ENCODE measurements at places on chromosomes 2 and 18.

DNA sequence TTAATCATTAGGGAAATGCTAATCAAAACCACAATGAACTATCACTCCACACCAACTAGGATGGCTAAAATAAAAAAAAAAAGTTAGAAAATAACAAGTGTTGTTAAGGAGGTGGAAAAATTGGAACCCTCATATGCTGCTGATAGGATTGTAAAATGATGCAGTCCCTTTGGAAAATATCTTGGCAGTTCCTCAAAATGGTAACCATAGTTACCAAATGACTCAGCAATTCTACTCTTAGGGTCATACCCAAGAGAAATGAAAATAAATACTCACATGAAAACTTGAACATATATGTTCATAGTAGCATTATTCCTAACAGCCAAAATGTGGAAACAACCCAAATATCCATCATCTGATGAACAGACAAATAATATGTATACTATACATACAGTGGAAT lies 15.7 kb upstream of the ACVR2A start:
- no peak for DNase-seq

- DNase-seq = no peak
Observed at GRCh38 chr2:96907115-96908041, 37.5 kb upstream of the SEMA4C start.

DNA sequence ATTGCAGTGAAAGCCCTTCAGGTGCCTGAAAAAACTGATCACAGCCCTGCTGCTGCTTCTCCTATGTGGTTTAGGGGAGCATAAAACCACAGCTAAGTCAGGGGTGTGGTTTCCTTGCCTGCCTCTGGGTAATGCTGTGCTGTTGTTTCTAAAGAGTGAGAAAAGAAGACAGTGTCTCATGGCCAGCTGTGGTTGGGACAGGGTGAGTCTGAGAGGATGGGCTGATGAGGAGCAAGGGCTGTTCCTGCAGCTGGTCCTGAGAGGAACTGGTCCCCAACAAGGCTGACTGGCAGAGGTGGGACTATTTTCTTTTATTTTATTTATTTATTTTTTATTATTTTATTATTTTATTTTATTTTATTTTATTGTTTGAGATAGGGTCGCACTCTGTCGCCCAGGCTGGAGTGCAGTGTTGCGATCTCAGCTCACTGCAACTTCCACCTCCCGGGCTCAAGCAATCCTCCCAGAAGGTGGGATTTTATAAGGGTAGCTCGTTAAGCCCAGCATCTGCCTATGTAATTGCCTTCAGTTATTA lies 236.7 kb downstream of the FHOD3 start:
- no peak for DNase-seq

GRCh38 chr2:172038604-172039003 lies 38.9 kb downstream of the METAP1D start:
- DNase-seq = no peak

DNA sequence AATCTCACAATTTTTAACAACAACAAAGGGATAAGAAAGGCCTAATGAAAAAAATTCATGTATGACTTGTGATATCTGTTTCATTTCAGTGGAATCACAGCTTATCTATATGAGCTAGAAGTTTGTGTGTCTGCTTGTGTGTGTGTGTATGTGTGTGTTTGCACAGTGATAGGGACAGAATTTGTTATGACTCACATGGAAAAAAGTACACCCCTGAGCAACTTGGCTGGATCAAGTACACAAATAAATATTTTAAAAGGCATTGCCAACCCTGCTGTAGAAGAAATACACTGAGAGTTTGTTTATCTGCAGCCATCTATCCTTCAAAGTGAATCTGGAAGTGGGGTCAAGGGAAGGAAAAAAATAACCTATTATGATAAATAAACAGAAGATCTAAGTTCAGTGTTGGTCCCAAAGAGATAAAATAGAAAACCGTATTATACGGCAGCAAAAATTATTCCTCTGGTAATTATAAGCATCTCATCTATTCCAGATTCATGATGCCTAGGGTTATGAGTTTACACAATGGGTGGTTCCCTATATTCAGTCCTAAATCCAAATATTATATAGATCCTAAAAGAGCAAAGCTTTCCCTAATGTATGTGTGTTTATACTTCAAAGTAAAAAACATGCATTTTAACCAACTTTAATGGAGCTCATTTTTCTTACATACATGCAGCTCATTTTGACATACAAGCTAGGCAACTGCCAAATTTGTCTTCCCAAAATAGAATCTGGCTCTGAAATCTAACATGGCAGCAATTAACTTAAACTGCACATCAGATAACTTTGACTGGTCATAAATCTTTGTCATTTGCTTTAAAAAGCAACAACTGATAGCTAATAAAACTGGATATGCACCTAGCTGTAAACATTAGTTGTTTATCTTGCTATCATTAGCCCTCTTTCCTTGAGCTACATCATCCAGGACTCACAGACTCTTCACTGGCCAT lies 420.6 kb downstream of the IRS1 start:
- DNase-seq = no peak

DNA sequence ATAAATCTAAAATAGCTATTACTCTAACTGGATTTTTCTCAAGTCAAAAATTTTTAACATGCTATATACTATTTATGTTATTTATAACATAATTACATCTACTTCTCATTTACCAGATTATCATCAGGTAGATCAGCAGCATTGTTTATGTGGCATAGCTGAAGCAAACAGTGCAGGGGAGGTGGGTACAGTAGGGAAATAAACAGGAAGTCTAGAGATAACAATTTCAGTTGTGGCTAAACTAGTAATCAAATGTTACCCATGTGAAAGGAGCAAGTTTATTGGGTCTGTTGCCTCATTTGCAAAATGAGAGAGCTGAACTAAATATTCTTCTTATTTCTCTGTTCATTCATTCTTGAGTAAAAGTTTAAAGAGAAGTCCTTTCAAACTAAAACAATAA lies 27.7 kb downstream of the GFPT1 start:
- DNase-seq = no peak

DNA sequence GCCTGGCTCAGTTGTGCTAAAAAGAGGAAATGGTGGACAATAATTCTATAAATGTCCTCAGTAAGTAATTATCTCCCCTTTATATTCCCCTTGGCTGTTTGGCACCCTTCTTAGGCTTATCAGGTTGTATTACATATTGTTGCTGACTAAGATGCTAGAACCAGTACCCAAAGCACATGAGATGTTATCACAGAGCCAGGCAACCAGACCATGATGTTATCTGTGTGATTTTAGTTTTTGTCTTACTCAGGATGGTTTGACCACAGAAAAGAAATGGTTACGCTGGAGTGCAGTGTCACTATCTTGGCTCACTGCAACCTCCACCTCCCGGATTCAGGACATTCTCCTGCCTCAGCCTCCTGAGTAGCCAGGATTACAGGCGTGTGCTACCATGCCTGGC lies 15.2 kb downstream of the R3HDM1 start:
- DNase-seq = no peak

DNA sequence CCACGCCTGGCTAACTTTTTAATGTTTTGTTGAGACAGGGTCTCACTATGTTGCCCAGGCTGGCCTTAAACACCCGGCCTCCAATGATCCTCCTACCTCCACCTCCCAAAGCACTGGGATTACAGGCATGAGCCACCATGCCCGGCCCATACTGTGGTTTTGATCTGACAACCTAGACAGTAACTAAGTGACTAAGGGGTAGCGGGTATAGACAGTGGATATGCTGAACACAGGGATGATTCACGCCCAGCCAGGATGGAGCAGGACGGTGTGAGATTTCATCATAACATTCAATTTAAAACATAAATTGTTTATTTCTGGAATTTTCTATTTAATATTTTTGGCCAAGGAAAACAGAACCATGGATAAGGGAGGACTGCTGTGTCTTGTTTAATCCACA lies 36.0 kb upstream of the YPEL5 start:
- no peak for DNase-seq

GRCh38 chr2:71685073-71685848 lies 231.9 kb downstream of the DYSF start:
- DNase-seq = no peak

DNA sequence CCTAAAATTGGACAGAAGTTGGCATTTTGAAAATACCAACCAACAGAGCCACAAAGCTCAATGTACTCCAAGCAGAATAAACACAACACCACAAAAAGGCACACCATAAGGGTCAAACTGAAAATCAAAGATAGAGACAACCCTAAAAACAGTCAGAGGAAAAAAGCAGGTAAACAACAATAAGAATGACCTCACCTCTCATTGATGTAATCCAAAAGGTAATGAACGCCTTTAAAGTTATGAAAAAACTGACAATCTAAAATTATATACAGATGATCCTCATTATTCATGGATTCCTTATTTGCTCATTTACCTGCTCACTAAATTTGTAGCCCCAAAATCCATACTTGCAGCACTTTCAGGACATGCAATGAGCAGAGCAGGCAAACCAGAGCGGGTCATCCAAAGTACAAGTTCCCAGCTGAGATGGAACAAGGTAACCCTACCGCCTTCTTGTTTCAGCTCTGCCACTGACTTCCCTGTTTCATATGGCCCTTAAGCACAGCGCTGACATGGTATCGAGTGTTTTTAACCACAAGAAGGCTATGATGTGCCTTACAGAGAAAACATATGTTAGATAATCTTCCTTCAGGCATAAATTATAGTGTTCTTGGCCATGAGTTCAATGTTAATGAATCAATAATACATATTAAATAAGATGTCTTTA lies 17.0 kb downstream of the RTN4 start:
- no peak for DNase-seq

- no peak for DNase-seq
Observed at GRCh38 chr2:56299171-56299691, 115.4 kb downstream of the CCDC85A start.

- no peak for DNase-seq
Observed at GRCh38 chr18:60962625-60963024, 370.6 kb upstream of the CDH20 start.

Measured in SHP77 treated with DMSO at 0.1 percent for 48 hours (cell line).